ENCODE measurements at places on chromosomes 12 and 14. TPM values are rescaled to one million over a fixed set of nuclear protein-coding genes. Genes with fewer than 3 reads are reported as not detected.

The LHX5 gene
- not detected for total RNA-seq

The CSRP2 gene
- total RNA-seq = 24.0 TPM

The PLXNC1 gene
- total RNA-seq = 51.3 TPM

The LRFN5 gene
- 0.40 TPM for total RNA-seq

The KIF5A gene
- total RNA-seq = 0.20 TPM

The NUAK1 gene
- 7.1 TPM for total RNA-seq

The TCP11L2 gene
- total RNA-seq = 77.5 TPM

The SMCO2 gene
- total RNA-seq = 0.27 TPM

The KRT5 gene
- total RNA-seq = not detected

The AEBP2 gene
- total RNA-seq = 31.2 TPM
